ENCODE measurements at places on chromosomes 1 and 21.

DNA sequence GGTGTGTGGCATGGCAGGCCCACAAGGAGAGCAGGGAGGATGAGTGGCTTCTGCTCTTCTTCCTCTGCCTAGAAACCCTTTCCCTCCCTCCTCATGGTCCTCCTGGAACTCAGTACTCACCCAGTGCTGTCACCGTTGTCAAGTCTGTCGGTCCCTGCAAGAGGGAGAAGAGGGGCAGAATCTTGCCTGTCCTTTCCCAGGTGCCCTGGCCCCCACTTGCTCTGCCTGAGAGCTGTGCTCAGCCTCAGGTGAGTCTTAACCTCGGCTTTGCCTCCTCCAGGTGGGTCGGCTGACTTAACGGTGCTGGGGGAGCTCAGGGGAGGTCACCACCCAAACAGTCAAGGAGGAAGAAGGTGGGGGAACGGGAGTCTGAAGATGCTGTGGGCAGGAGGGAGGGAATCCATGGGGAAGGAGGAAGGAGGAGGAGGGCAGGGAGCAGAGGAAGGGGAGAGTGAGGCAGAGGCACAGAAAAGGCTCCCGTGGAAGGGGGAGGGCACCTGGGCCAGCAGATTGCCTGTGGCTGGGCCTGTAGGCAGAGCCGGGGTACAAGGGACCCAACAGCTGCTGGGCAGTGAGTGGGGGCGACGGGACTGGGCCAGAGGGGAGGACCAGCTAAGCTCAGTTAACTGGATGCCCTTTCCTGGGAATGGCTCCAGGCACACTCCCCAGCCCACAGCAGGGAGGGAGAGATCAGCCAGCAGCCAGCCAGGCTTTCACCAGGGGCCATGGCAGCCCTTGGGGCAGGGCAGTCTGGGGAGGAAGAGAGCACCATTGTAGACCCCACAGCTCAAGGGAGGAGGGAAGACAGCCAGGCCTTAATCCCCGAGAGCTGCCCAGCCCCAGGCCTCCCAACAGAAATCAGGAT is 26.3 kb downstream of the CTNNBIP1 start:
- no peak overlapping the region for H3K4me3 ChIP-seq
- no peak for DNase-seq
- no peaks in the 10 kb centered on the region for H3K27me3 ChIP-seq
- H3K36me3 ChIP-seq = peaks cover 12% of the 10 kb centered on the region
- H3K4me1 ChIP-seq = peaks cover 13% of the 10 kb centered on the region

- H3K27ac ChIP-seq = no peak overlapping the region
- H3K27me3 ChIP-seq = no peaks in the 10 kb centered on the region
- peaks cover 14% of the 10 kb centered on the region for H3K4me1 ChIP-seq
- no peak overlapping the region for H3K4me3 ChIP-seq
Observed at GRCh38 chr1:32861904-32862695, 8.6 kb downstream of the FNDC5 start.

DNA sequence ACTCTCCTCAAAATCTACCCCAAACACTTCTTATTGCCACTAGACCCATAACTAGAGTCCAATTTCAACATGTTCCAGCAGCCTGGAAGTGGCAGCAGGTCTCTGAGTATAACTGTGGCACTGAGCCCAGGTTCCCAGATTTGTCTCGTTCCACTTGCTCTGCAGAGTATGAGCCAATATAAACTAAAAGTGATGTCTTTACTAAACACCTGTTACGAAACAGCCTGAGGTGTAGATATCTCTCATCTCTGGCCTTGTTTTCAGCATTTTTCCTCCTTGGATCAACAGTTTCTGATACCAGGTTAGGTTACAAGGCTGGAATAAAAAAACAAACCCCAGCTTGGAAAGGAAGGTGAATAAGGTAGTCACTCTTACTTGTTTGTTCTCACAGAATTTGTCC is 25.2 kb upstream of the PRDX6 start:
- DNase-seq = no peak
- H3K27me3 ChIP-seq = no peaks in the 10 kb centered on the region
- H3K36me3 ChIP-seq = peaks cover 9% of the 10 kb centered on the region
- no peak overlapping the region for H3K4me3 ChIP-seq
- no peaks in the 10 kb centered on the region for H3K4me1 ChIP-seq

GRCh38 chr21:26421724-26422123 is 151.4 kb downstream of the CYYR1 start:
- no peaks in the 10 kb centered on the region for H3K36me3 ChIP-seq
- no peak overlapping the region for H3K4me3 ChIP-seq
- DNase-seq = no peak

DNA sequence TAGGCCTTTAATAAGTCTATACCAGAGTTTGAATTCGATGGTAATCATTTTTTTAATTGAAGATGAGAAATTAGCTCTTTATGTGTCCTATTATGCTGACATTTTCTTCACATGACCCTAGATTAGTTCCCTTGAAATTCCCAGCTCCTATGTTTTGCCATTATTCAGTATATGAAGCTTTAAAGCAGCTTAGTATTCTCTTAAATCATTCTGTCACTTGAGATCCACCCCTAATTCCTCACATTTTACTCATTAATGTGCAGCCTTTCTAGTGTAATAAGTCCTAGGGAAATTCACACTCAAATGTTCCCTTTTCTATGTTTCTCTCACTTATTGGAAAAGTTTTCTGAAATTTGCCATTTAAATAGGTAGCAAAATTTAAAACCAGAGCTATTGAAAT is 704.5 kb upstream of the B3GALT2 start:
- no peak overlapping the region for H3K4me3 ChIP-seq
- H3K36me3 ChIP-seq = peaks cover 3% of the 10 kb centered on the region
- H3K27ac ChIP-seq = no peak overlapping the region
- peaks cover 4% of the 10 kb centered on the region for H3K4me1 ChIP-seq
- H3K27me3 ChIP-seq = no peaks in the 10 kb centered on the region

GRCh38 chr21:15457965-15458364 is 271.8 kb upstream of the USP25 start:
- no peaks in the 10 kb centered on the region for H3K36me3 ChIP-seq
- DNase-seq = no peak
- no peaks in the 10 kb centered on the region for H3K27me3 ChIP-seq
- H3K4me1 ChIP-seq = peaks cover 2% of the 10 kb centered on the region
- no peak overlapping the region for H3K27ac ChIP-seq
- H3K4me3 ChIP-seq = no peak overlapping the region

- H3K4me1 ChIP-seq = peaks cover 30% of the 10 kb centered on the region
- H3K27me3 ChIP-seq = no peaks in the 10 kb centered on the region
- no peak for DNase-seq
- peaks cover 2% of the 10 kb centered on the region for H3K36me3 ChIP-seq
Observed at GRCh38 chr1:28927648-28928313, 13.4 kb downstream of the EPB41 start.

DNA sequence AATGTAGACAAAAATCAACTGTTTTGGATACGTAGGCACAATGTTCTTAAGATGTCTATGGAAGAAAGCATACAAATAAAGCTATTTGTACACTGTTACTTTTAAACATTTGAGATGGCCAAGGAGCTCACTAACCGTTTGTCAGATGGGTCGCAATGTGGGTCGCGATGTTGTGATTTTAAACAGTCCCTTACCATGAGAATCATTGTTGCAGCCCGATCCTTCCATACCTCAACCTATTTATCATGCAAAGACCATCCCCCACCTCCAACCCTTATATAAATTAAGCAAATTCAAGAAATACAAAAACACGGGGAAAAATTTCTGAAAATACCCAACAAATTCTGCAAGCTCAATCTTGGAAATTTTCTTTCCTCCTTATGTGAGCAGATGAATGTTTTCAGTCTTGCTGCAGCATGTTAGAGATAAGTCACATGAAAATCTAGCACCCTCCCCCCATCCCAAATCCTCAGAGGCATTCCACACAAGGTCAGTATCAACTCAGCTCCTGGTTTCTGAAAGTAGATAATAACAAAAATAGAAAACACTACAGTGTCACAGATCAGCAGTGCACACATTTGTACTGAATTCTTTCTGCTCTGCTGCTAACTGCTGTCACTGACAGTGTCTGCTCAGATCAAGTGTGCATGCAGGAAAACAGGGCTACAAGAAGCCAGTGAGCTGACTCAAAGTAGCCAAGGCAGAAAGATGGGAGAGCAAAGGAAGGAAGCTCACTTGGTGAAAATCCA is 92.9 kb upstream of the TTC39A start:
- H3K4me3 ChIP-seq = peak overlapping the region; percentile 44
- peaks cover 28% of the 10 kb centered on the region for H3K36me3 ChIP-seq
- no peak for DNase-seq
- H3K4me1 ChIP-seq = peaks cover 30% of the 10 kb centered on the region

- no peaks in the 10 kb centered on the region for H3K4me1 ChIP-seq
- H3K27me3 ChIP-seq = no peaks in the 10 kb centered on the region
- no peak overlapping the region for H3K27ac ChIP-seq
- no peak overlapping the region for H3K4me3 ChIP-seq
- peaks cover 3% of the 10 kb centered on the region for H3K36me3 ChIP-seq
- DNase-seq = no peak
Observed at GRCh38 chr1:72481420-72481970, 199.2 kb upstream of the NEGR1 start.

GRCh38 chr1:227541796-227542152 is 21.6 kb upstream of the ZNF678 start:
- H3K27me3 ChIP-seq = no peaks in the 10 kb centered on the region
- DNase-seq = no peak
- peak overlapping the region; percentile 58 for H3K4me3 ChIP-seq
- peak overlapping the region; percentile 34 for H3K27ac ChIP-seq

DNA sequence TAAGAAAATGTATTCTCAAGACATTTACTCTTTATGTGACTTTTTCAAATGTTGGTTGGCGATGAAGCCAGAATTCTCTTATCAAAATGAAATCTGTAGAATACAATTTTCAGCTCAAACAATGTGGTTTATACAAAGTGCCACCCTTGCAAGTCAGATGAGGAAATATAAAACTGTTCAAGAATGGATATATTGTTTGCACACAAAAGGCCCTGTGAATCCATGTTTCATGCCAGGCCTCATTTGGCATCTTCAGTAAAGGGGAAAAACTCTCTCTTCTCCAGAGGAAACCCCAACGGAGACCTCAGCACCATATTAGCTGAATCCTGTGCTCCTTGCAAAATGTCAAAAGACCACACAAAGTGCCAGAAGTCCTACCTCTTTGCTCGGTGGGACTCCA is 310.4 kb downstream of the RRAGC start:
- DNase-seq = no peak
- H3K4me1 ChIP-seq = no peaks in the 10 kb centered on the region
- no peak overlapping the region for H3K27ac ChIP-seq
- H3K4me3 ChIP-seq = no peak overlapping the region

DNA sequence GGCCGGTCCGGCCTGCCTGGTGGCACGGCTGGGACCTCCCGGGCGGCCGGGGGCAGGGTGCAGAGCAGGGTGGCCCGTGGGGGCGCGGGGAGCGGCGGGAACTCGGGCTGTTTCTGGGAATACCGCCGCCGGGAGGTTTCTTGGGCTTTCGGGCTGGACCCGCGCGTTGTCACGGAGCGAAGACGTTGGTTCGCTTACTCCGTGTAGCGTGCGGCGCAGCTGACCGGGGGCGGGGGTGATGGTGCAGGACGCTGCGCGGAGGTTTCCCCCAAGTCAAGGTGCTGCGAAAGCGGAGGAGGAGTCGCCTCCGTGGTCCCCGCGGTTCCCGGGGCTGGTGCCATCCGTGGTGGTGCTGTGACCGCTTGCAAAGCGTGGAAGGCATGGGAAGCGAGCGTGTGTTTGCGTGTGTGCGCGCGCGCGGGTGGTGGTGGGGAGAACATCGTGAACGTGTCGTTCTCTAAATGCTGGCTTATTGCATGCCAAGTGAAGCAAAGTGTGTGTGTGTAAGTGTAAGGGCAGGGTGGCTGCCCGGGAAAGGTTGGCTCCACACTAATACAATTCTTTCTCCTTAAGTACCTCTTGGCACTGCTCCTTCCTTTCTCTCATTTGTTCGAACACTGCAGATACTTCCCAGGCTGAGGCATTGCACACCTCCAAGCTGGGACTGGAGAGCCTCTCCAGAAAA is 1.1 kb downstream of the RYR2 start:
- H3K27me3 ChIP-seq = peaks cover 42% of the 10 kb centered on the region
- peak; percentile 31 for DNase-seq
- H3K4me3 ChIP-seq = peak overlapping the region; percentile 72
- H3K4me1 ChIP-seq = peaks cover 27% of the 10 kb centered on the region
- no peaks in the 10 kb centered on the region for H3K36me3 ChIP-seq

DNA sequence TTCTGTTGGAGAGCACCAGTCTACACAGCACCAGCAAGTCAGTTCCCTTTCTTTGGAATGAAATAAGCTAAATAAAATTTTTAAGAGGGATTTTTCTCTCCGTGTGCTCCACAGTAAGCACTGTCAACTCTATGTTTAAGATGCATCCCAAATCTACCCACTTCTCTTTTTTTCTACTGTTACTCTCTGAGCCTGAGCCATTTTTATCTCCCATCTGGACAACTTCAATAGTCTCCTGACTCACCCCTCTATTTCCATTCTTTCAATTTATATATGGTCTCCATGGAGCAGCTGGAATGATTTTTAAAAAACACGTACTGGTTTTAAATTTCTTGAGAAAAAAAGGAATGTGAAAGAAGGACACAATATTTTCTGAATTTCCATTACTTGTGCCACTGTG is 24.7 kb upstream of the CCT8 start:
- peaks cover 18% of the 10 kb centered on the region for H3K4me1 ChIP-seq
- H3K27me3 ChIP-seq = no peaks in the 10 kb centered on the region
- DNase-seq = no peak
- no peaks in the 10 kb centered on the region for H3K36me3 ChIP-seq
- H3K27ac ChIP-seq = peak overlapping the region; percentile 71

DNA sequence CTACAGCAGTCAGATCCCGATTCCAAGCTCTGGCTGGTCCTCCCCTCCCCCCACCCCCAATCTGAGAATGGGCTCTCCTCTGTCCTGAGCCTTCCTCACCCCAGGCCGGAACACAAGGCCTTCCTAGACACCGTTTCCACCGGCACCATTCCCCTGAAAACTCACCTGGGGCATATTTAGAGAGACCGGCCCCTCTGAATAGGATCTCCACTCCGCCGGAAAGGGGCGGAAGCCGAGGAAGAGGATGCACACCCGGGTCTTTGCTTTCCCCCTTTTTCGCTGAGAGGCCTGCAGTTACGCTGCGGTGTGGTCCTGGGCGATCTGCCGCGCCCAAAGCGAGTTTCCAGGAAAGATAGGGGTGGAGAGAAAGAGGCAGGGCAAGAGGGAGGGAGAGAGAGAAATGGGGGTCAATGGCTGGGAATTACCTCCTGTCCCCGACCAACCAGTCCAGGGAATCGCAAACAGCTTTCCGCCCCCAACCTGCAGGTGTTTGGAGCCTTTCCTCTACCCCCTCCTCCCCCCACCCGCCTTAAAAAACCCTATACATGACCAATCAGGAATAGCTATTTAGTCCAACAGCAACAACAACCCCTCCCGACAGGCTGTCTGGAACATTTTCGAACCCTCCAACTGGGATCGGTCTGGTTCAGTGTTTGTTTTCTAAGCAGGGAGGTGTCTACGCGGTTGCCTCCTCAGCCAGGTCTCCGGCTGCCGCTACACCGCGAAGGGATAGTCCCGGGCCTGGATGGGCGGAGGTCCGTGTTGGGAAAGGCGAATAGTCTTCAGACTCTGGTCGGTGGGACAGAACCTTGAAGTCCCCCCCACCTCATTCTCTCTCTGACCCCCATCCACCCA is 2.8 kb downstream of the TAL1 start:
- H3K27me3 ChIP-seq = peaks cover 86% of the 10 kb centered on the region
- H3K4me1 ChIP-seq = peaks cover 16% of the 10 kb centered on the region
- no peak overlapping the region for H3K4me3 ChIP-seq
- no peak overlapping the region for H3K27ac ChIP-seq

Measured in mesothelial cell of epicardium (in vitro differentiated cells).